Transverse colon (tissue), 4 donors: ENCODE measurements at places on chromosomes 7 and 10. TPM values are rescaled to one million over a fixed set of nuclear protein-coding genes. Genes with fewer than 3 reads are reported as not detected.

- DNase-seq: peak; percentile 33
Measured at GRCh38 chr7:55641273-55641691, 69.0 kb upstream of the VOPP1 start.

DNA sequence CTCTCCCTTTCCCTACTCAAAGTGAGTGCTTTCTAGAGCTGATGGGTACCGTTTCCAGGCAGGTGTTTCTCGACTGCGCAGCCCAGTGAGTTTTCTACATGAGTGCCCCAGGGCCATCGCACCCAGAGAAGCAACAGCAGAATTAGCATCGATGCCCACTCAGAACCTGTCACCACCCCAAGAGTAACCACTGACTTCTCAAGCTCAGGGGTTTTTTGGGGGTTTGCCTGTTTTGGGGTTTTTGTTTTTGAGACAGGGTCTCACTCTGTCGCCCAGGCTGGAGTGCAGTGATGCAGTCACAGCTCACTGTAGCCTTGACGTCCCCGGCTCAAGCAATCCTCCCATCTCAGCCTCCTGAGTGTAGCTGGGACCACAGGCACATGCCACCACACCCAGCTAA lies 25.7 kb downstream of the SNX8 start:
- no peak for DNase-seq

DNA sequence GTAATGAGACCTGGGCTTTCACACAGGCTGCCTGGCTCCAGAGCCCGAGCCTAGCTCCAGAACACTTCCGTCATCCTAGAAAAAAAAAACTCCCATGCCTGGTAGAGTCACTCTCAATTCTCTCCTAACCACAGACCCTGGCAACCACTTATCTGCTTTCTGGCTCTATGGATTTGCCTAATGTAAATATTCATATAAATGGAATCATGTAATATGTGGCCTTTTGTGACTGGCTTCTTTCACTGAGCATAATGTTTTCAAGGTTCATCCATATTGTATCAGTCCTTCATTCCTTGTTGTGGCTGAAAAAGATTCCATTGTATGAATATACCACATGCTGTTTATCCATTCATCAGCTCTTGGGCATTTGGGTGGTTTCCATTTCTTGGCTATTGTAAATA lies 167.7 kb upstream of the MKLN1 start:
- DNase-seq: no peak

DNA sequence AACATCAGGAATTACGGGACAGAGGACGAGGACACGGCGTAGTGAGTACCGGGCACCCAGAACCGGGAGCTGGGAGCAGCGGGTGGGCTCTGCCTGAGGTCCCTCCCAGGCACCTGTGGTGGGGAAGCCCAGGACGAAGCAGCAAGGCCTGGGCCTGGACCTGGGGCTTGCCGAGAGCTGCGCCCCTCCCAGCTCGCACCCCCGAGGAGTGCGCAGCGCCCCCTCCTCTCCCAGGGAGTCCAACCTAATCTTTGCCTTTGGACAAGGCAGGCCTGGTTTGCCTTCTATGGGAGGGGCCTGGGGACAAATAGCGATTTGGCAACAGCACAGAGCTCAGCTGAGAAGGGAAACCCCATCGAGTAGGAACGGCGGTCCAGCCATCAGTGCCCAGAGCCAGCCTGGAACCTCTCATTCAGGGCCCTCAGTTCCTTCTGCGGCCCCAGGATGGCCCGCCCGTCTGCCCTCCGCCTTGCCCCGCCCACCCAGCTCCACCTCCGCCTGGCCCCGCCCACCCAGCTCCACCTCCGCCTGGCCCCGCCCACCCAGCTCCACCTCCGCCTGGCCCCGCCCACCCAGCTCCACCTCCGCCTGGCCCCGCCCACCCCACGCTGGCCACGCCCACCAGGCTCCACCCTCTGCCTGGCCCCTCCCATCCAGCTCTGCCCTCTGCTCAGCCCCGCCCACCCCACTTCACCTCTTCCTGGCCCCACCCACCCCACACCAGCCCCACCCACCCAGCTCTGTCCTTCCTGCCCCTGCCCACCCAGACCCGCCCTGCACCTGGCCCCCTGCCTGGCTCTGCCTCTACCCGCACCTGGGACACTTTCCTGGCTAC lies 32.5 kb upstream of the KNDC1 start:
- DNase-seq: peak; percentile 7

- no peak for DNase-seq
Measured at GRCh38 chr7:123348690-123349089, 148.9 kb upstream of the SLC13A1 start.

DNA sequence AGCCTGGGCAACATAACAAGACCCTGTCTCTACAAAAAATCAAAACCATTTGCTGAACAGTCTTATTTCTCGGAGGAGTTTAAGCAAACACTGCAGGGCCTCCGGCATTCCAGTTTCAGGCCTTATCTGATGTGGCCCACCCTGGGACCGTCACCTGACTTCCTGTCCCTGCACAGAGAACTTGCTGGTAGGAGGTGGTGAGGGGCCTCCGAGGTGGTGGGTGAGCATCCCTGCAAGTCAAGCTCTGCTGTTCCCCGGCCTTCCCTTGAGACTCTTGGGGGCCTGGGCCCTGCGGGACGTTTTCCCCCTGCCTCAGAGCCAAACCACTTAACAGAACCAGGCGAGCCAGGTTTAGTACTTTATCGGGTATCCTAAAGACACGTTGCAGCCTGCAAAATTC lies 44.5 kb upstream of the AP5Z1 start:
- no peak for DNase-seq

Gene ANKRD2
- total RNA-seq: not detected

Gene HMX2
- total RNA-seq: not detected

Gene PKD2L1
- total RNA-seq: 1.9 TPM

Gene FAM131B
- 33.4 TPM for total RNA-seq

Gene GIMAP1
- total RNA-seq: 0.40 TPM
